ENCODE measurements at places on chromosomes 4 and X.

- no peak for DNase-seq
Measured at GRCh38 chr4:2686379-2687265, 69.5 kb downstream of the TNIP2 start.

DNA sequence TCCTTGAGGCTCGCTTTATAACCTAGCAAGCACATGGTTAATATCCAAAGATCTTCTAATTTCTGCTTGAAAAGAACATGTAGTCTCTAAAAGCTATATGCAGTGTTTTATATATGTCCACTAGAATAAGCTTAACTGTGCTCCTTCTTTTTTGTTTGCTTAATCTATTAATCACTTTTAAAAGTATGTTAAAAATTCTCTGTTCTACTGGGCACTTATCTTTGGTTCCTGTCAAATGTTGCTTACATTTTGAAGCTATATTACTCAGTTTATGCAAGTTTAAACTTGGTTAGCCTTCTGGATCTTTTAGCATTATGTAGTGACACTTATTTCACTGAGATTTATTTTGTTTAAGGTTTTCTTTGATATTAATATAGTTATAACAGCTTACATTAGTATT lies 32.5 kb downstream of the MAOA start:
- DNase-seq, result no peak

- no peak for DNase-seq
Measured at GRCh38 chrX:22325096-22325495, 52.4 kb downstream of the CBLL2 start.

DNA sequence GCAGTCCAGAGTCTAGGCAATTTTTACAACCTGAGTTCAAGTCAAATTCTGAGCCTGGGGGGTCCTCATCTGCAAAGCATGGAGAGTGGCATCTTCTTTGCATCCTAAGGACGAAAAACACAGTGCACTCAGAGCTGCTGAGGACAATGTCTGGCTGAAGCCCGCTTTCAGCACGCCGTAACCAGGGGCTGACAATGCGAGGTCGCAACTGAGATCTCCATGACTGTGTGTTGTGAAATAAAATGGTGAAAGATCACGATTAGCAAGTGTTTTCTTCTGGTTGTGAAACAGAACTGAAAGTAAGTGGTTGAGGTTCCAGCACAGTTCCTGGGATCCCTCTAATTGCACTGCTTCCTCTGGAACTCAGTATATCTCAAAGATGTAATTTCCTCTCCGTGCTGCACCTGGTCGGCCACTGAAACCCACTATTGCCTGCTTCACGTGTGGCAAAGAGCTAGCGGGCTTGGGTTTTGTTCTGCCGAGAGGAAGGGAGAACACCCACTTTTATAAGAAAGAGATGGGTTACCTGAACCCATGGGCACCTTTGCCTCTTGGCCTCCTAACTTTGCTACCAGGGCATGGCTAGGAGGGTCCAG lies 7.7 kb upstream of the F11 start:
- no peak for DNase-seq

DNA sequence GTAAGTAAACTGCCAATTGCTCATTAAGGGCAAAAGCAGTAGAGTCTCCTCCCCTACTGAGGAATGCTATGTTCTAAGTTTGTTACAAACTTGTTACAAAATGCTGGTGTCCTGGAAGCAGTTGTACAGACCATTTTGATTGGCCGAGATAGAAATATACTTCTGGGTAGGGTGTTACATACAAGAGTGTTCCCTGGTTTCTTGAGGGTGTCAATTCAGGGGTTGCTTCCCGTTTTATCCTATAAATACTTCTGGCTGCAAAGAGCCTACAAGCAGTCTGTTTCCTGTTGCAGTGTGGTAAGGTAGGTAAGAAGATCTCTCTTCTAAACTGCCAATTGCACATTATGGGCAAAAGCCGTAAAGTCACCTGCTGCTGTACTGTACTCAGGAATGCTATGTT lies 5.7 kb downstream of the TRPC5OS start:
- no peak for DNase-seq

DNA sequence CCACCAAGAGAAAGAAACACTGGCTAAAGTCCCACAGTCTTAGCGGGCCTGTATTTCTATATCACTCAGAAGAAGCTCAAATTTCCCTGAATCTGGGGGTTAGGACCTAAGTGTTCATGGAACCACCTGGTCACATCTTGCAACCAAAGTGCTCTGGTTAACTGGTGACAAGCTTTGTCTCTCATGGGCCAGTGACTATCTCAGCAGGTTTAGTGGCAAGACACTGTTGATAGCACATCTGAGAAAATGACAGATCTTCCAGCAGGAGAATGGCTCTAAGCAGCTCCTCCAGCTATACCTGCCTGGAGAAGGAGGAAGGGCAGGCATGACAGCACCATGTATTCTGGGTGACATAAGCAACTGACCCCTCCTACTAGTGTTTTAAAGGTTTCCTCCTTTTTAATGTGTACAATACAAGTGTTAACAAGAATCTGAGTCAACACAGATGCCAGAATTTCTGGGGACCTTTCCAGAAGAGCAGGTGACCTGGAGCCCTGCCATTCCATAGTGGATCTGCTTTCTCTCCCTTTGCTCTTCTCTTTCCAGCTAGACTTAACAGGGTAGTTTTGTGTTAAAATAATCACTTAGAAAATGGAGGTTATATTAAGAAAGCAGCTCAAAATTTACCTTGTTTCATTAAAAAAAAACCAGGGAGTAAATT lies 17.3 kb upstream of the QRFPR start:
- DNase-seq, result no peak

GRCh38 chrX:27619459-27619858 lies 29.3 kb downstream of the DCAF8L2 start:
- DNase-seq, result no peak

- no peak for DNase-seq
Measured at GRCh38 chr4:182451441-182451840, 208.2 kb downstream of the TENM3 start.

- no peak for DNase-seq
Measured at GRCh38 chr4:185033950-185034349, 15.7 kb downstream of the HELT start.

DNA sequence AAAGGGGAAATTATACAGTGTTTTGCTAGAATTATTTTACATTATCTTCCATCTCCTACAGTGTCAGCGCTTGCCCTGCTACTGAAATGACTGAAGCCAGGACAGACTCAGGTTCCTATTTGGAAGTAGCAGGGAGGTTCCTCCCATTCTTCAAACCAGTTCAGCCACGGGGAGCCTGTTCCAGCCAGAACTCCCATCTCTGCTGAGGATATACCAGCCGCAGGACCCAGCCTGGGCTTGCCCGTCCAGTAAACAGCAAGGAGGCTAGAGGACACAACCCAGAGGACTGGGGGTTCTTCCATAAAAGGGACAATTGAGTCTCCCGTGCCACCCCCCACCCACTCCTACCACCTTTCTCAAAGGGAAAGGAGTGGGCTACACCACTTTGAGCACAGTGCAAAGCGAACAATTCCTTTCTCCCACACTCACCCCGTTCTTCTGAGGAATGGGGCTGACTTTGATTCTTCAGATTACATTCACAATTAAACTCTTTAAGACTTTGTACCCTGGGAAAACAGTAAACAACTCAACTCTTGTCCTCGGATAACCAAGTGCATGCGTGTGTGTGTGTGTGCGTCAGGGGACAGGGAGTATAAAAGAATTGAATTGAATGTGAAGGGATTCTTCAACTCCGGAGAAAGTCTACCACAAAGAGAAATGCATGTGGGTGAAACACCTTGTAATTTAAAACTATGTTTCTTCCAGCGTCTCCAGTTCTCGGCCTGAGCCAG lies 31.0 kb upstream of the PPARGC1A start:
- no peak for DNase-seq

GRCh38 chr4:79651456-79651855 lies 243.4 kb upstream of the GK2 start:
- DNase-seq, result no peak

DNA sequence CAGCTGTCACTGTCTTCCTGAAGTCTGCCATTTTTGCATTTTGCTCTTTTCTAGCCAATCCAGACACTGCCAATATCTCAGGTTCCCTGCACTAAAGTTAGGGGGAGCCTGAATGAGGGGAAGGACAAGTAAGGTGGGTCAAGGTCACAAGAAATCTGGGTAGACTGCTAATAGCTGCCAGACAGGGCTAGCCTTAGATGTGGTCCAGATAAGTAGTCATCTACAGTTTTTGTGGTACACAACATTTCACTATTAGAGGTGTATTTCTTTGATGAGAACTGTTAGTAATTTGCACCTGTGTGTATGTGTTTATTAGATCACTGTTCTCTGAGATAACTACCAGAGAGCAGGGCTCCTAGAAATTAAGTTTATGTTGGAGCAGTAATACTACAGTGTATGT lies 9.4 kb downstream of the LHFPL1 start:
- DNase-seq, result no peak

- DNase-seq, result no peak
Measured at GRCh38 chr4:85669204-85669603, 194.3 kb downstream of the ARHGAP24 start.

DNA sequence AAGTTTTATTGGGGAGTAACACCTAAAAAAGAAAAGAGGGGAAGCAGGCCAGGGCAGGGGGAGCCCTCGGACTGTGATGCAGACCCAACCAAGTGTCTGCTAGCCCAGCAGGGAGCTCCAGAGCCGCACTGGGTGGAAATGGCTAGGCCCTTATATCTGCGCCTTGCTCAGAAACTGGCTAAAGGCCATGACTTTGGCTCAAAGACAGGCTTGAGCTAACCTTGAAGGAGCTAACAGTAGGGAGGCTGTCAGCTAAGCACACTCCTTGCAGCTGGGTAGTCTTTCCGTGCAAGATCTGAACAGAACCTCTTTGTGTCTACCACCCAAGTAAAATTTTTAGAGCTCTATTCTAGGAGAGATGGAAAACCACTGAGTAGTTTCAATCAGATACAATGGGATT lies 43.0 kb downstream of the SEPSECS start:
- DNase-seq, result no peak

DNA sequence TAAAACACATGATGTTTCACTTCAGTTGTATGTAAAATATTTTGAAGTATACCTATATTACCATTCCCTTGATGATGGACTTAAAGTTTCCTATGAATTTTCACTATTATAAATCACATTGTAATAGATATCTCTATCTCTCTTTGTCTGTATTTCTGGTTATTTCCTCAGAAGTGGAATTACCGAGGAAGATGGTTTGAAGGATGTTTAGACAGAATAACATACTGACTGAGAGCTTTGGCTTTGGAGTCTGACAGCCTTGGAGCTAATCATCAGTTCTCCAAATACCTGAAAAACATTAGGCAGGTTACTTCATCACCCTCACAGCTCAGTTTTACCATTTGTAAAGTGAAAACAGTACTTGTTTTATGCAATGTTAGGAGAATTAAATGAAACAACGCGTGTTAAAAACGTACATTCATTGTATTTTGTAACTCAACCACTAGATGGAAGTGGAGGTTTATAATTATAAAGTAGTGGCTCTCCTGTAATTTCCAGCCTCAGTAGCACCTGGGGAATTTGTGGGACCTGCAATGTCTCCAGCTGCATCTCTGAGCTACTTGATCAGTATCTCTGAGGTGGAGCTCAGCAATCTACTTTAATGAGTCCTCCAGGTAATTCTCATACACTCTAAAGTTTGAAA lies 14.3 kb downstream of the JCHAIN start:
- DNase-seq, result no peak

DNA sequence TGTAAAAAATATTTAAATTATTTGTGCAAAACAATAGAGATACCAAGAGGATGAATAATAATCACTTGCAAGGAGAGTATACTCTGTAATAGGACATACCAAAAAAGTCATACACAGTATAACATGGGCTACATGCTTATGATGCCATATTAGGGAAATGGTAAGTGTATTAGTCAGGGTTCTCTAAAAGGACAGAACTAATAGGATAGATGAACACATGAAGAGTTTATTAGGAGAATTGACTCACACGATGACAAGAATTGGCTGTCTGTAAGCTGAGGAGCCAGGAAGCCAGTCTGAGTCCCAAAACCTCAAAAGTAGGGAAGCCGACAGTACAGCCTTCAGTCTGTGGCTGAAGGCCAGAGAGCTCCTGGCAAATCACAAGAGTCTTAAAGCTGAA lies 151.2 kb downstream of the DTHD1 start:
- DNase-seq, result no peak

GRCh38 chrX:134206221-134206620 lies 30.8 kb upstream of the CCDC160 start:
- DNase-seq, result no peak

- DNase-seq, result no peak
Measured at GRCh38 chr4:183082053-183082452, 17.0 kb upstream of the WWC2 start.

DNA sequence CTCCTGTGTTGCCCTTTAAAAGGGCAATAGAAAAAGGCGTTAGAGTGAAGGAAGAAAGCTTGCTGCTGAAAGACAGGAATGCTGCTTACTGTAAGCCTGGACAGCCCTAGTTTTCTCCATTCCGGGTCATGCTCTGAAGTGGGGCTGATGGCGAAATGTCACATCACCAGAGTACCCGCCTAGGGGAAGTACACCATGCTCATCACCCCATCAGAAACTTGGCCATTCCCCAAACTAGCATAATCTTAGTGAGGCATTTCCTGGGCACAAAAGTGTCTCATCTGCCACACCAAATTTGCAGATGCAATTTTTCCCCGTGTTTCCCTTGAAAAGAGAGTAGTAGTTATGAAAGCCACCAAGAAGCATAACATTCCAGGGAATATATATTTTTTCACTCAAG lies 47.8 kb upstream of the CAMK2D start:
- DNase-seq, result no peak

- no peak for DNase-seq
Measured at GRCh38 chr4:80111276-80111675, 38.2 kb upstream of the ANTXR2 start.

DNA sequence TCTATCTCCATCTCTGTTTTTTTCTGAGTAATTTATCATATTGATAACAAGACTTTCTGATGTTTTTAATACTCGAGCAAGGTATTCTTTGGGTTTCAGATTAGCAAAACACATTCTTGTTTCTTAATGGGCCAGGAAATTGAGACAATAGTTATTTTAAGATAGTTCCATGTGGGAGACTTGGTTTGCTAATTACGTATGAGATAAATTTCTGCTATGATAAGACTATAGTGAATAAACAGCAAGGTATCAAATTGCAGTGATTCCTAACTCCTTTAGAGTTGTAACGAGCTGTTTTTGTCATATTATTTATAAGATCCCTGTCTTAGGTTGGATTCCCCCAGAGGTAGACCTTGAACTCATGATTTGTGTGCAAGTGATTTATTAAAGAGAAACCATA lies 38.3 kb downstream of the SYTL5 start:
- no peak for DNase-seq

- DNase-seq, result no peak
Measured at GRCh38 chr4:100809506-100809905, 291.7 kb upstream of the EMCN start.

DNA sequence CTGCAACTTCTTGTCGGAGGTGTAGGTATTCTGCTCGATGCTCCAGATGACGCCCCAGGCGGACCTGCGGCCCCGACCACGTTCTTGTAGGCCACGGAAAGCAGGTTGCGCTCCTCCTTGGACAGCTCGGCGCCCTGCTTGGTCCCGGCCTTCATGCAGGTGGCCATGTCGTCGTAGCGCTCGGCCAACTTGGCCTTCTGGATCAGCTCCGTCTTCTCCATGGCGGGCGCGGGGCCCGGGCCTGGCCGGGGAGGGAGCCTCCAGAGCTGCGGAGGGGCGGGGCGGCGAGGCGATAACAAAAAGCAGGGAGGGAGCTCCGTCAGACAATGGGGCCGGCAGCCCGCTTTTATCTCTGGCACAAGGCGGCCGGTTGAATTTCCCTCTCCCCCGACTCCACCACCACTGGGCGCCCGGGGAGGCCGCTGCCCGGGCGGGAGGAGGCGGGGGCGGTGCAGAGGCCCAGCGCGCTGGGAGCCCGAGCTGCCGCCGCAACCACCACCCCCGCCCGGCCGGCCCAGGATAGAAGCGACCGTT lies 28.3 kb upstream of the DRP2 start:
- no peak for DNase-seq

Measured in stimulated activated CD8-positive, alpha-beta memory T cell treated with anti-CD3 and anti-CD28 coated beads, Interleukin-4, amount 100 ng/mL, for 1 hour (primary cell).